ENCODE measurements at places on chromosomes 2 and 18. TPM values are rescaled to one million over a fixed set of nuclear protein-coding genes. Genes with fewer than 3 reads are reported as not detected.

TRIM54 gene
- not detected for total RNA-seq

ALPI gene
- total RNA-seq = not detected

LRRTM1 gene
- total RNA-seq = not detected

MAP2 gene
- 0.20 TPM for total RNA-seq

COMMD1 gene
- total RNA-seq = 29.5 TPM
